Dorsolateral prefrontal cortex (tissue), 122 donors: ENCODE measurements at places on chromosomes 4 and X.

- no peak for DNase-seq
Measured at GRCh38 chr4:154822775-154823174, 41.7 kb downstream of the RBM46 start.

DNA sequence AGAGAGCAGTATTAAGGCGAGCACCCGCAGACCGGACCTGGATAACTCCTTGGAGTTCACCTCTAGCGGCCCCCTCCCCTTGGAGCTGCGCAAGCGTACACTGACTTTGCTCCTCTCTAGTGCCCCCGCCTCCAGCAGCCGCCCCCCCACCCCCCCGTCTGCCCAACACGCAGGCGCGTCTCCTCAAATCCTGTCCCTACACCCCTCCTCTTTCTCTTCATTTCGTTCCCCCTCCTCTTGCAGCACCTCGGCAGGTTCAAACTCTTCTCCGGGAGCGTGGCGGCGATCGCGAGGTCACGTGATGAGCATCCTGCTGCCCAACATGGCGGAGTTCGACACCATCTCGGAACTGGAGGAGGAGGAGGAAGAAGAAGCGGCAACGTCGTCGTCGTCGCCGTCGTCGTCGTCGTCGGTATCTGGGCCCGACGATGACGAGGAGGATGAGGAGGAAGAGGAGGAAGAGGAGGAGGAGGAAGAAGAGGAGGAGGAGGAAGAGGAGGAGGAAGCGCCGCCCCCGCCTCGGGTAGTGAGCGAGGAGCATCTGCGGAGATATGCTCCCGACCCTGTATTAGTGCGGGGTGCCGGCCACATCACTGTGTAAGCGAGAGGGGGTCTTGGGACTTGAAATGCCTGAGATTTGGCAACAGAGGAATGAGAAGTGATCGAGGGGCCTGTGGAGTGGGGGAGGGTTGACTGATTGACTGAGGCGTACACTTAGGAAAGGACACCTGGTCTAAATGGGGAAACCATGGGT lies at the start of gene CHIC1:
Gene CHIC1 (plus strand): TSS at position 214 of the 754 bp plus-strand sequence. CDS start 88 bp downstream, at position 302.
- peak; percentile 53 for DNase-seq

- no peak for DNase-seq
Measured at GRCh38 chr4:128820671-128821070, 11.2 kb downstream of the JADE1 start.

DNA sequence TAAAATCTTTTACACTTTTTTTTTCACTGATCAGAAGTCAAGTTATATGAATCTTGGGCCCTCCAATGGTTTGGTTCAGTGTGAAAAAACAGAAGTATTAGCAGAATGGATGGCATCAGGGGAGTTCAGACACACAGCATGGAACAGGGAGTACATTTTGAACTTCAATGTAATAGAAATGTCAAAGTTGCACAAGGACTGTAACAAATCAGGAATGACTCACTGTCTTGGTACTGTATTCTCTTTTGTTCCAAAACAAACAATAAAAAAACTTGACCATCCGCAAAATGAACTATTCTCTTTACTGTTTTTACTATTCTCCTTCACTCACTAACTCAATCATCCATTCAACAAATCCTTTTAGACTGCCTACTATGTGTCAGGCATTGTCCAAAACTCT lies 401.0 kb downstream of the FSTL5 start:
- no peak for DNase-seq

DNA sequence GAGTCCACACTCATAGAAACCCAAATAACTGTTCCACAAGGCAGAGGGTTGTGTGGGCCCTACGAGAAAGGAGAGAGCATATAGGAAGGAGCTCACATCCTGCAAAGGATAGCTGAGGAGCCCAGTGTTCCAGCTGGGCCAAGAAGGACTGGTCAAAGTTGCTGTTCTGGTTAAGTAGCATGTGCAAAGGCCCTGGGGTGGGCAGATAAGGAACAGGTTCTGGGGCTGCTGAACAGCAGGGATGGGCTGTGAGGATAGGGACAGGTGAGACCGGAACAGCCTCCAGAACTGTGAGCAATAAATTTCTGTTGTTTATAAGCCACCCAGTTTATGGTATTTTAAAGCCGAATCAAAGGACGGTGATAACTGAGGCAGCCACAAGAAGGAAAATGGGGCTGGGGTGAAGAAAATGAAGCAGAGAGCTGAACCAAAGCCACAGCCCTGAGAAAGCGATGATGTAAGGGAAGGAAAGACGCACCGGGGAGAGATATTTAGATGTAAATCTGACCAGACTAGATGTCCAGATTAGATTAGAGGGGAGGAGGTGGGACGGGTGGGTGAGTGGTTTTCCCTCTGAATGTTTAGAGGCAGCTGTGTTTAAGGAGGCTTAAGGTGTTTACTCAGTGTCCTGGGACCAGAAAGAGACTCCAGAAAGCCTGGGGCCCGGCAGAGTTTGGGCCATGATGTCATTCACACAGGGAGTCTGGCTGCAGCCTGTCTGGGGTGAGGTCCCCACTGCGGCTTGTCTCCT lies 180.8 kb upstream of the BCOR start:
- DNase-seq: no peak

DNA sequence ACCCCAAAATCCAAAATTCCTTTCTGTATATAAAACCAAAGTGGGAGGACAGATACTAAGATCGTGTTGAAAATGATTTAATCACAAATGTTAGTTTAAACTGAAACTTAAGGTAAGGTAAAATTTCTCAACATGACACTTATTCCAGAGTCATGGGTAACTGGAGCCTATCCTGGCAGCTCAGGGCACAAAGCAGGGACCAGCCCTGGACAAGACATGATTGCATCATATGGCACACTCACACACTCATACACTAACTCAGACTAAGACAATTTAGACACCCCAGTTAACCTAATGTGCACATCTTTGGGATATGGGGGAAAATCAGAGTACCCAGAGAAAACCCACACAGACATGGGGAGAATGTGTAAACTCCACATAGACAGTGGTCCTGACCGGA lies 244.1 kb upstream of the TEX13A start:
- DNase-seq: no peak

GRCh38 chrX:117096528-117096927 lies 633.8 kb upstream of the CT83 start:
- no peak for DNase-seq

- DNase-seq: no peak
Measured at GRCh38 chrX:149830192-149830873, 48.6 kb downstream of the MAGEA9 start.

GRCh38 chr4:849478-850175 lies 23.7 kb upstream of the CPLX1 start:
- DNase-seq: peak; percentile 36
